Stimulated activated CD4-positive, alpha-beta T cell treated with anti-CD3 and anti-CD28 coated beads, TNF-alpha, amount 100 ng/mL, for 4 hours (primary cell): ENCODE measurements at places on chromosomes 13 and 19.

- DNase-seq = no peak
Measured at GRCh38 chr19:51551673-51552432, 19.2 kb upstream of the ZNF175 start.

GRCh38 chr13:98293103-98293502 lies 116.0 kb upstream of the RNF113B start:
- DNase-seq = no peak

- no peak for DNase-seq
Measured at GRCh38 chr19:40785526-40785925, 7.5 kb downstream of the RAB4B start.

DNA sequence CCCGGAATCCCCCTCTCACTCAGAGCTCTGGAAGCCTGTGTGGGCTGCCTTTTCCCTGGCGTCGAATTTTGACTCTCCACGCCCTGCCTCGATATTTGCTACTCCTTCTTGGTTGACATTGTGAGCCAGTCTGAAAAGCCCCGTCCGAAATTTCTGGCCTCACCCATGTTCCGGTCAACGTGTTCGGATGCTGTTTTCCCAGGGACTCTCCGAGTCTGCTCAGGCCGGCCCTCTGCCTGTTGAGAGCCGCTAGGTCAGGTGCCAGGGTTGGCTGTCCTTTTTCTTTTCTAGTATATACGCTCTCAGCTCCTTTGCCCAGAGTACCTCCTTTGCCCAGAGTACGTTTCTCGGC lies 6.8 kb upstream of the DGKH start:
- DNase-seq = no peak

GRCh38 chr13:80504453-80504852 lies 163.5 kb upstream of the SPRY2 start:
- no peak for DNase-seq
